ENCODE measurements at places on chromosomes 13 and 19.

- no peak for DNase-seq
Measured at GRCh38 chr13:114089751-114090400, 42.5 kb downstream of the RASA3 start.

GRCh38 chr19:21750586-21751128, 16.7 kb downstream of the ZNF100 start:
- DNase-seq: no peak

- no peak for DNase-seq
Measured at GRCh38 chr19:9308091-9308770, 1.4 kb downstream of the ZNF699 start.

- DNase-seq: no peak
Measured at GRCh38 chr19:33290956-33291622, 11.2 kb downstream of the CEBPA start.

GRCh38 chr13:60226507-60226906, 62.8 kb upstream of the DIAPH3 start:
- DNase-seq: peak; percentile 2

DNA sequence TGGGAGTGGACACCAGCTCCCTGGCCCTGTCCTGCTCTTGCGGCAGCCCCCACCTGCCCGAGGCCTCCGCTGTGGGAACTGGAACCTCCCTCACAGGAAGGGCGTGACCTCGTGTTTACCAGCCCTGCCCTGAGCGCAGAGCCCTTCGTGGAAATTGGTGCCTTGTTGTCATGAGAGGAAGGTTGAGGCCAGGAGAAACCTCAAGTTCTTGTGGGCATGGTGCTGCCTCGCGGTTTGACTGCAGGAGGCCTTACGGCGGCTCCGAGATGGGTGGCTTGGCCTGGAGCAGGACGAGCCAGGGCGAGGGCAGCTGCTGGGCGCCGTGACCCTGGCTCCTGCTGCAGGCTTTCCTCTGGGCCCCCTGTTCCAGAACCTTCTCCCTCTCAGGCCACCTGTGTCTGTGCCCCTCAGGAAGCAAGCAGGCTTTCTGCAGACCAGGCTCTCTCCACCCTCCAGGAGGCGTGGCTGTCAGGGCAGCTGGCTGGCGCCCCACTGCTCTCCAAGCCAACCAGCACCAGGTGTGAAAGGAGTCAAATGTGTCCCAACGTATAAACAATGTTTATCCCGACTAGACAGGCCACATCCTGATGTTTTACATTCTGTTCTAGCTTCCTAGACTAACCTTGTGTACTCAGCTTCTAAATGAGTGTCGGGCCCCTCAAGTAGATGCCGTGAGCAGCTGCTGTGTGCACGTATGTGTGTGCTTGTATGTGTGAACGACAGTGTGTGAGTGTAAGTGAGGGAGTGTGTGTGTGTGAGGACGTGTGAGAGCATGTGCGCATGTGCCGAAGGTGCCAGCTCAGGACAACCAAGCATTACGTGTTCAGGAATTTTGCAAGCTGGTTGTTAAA, 10.4 kb upstream of the RASA3 start:
- DNase-seq: no peak

- no peak for DNase-seq
Measured at GRCh38 chr19:30842926-30843325, 470.7 kb downstream of the ZNF536 start.

DNA sequence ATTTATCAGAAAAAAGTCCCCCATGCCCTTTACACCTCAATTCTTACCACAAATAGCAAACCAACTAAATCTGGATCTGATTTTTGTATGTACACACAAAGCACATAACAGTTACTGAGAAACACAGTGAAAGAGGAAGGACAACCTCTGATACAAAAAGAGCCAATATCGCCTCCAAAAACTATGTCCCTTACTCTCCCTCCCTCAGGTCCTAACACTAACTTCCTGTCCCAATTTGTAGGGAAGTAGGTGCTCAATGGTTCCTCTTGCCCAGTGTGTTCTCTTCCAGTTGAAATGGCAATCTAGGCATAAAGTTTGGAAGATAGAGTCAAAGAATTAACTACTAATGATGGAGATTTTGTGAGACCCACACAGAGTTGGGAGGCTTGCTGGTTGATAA, 15.8 kb upstream of the FPR3 start:
- DNase-seq: no peak

GRCh38 chr19:2327773-2328400, 499 bp downstream of the LSM7 start:
- DNase-seq: peak; percentile 87

DNA sequence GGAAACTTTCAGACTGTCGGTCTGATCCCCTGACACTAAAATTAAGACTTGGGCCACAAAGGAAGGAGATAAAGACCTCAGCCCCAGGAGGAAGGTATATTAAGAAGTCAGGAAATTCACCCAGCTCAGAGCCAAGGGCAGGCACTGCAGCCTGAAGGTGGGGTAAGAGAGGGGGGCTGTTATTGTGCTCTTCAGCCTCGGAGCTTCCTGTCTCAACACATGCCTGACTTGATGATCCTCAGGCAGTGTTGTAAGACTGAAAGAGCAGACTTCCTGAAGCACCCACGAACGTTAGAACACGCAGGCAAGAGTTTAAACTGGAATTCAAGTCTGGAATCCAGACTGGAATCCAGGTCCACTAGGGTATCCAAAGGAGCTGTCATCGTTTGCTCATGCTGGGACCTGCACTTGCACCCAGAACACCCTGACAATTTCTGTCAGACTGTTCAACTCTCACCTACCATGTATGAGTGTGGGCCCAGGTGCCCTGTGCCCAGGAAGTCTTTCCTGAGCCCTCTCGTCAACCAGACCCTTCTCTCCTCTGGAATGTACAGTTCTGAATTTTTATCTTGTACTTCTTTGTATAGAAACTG, 10.7 kb upstream of the FLT1 start:
- no peak for DNase-seq

- DNase-seq: no peak
Measured at GRCh38 chr13:73399347-73400216, 340.8 kb downstream of the KLF5 start.

GRCh38 chr19:31718032-31718431, 368.8 kb upstream of the TSHZ3 start:
- DNase-seq: no peak

- no peak for DNase-seq
Measured at GRCh38 chr13:30851697-30852096, 54.4 kb upstream of the MEDAG start.

GRCh38 chr13:97386801-97387484, 47.0 kb upstream of the RAP2A start:
- no peak for DNase-seq

- DNase-seq: no peak
Measured at GRCh38 chr13:42148538-42148937, 100.1 kb downstream of the DGKH start.
